Hematopoietic multipotent progenitor cell treated with erythropoietin and hydrocortisone succinate and interleukin-3 and kit ligand, for 15 days (in vitro differentiated cells): ENCODE measurements at places on chromosomes 13 and 19.
A peak's percentile ranks its signal among the peaks of the same experiment; 100 is the strongest.

- no peak for DNase-seq
These were observed 4.1 kb downstream of the PRAM1 start for GRCh38 chr19:8498295-8498694.

DNA sequence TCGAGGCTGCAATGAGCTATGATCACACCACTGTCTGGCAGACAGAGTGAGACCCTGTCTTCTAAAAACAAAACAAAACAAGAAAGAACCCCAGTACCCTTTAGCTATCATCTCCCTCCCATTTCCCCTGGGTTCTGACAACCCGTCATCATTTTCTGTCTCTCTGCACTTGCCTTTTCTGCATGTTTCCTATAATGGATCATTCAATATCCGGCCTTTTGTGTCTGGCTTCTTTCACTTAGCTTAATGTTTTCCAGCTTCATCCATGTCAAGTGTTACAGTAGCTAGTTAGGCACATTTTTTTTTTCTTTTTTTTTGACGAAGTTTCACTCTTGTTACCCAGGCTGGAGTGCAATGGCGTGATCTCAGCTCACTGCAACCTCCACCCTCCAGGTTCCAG lies 16.5 kb downstream of the AP2S1 start:
- DNase-seq, result no peak

GRCh38 chr19:32397671-32398101 lies 7.9 kb upstream of the DPY19L3 start:
- DNase-seq, result no peak

GRCh38 chr19:51020988-51021651 lies 1.6 kb upstream of the KLK10 start:
- DNase-seq, result peak; percentile 5

DNA sequence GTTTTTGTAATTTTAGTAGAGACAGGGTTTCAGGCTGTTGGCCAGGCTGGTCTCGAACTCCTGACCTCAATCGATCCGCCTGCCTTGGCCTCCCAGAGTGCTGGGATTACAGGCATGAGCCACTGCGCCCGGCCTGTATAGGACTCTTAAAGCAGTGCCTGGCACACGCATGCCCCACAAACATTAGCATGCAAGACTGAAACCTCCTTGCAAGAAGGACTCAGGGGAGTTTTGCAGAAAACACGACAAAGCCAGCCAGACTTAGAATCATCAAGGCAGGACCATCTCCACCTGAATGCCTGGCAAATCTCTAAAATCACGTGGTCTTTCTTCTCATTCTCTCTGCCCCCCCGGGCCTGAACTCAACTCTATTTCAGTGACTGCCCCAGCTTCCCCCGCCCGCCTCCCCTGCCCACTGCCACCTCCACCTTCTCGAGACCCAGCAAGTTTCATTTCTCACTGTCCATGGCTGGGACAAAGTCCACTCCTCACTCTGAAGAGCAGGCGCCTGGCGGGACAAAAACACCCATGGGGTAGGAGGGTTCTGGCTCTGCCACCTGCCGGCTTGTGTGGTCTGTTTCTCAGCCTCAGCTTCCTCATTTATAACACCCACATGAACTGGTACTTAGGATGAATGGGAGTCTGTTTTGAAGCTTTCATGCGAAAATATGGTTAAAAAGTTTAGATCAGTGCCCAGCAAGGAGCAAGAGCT lies 2.4 kb downstream of the TICAM1 start:
- DNase-seq, result no peak

DNA sequence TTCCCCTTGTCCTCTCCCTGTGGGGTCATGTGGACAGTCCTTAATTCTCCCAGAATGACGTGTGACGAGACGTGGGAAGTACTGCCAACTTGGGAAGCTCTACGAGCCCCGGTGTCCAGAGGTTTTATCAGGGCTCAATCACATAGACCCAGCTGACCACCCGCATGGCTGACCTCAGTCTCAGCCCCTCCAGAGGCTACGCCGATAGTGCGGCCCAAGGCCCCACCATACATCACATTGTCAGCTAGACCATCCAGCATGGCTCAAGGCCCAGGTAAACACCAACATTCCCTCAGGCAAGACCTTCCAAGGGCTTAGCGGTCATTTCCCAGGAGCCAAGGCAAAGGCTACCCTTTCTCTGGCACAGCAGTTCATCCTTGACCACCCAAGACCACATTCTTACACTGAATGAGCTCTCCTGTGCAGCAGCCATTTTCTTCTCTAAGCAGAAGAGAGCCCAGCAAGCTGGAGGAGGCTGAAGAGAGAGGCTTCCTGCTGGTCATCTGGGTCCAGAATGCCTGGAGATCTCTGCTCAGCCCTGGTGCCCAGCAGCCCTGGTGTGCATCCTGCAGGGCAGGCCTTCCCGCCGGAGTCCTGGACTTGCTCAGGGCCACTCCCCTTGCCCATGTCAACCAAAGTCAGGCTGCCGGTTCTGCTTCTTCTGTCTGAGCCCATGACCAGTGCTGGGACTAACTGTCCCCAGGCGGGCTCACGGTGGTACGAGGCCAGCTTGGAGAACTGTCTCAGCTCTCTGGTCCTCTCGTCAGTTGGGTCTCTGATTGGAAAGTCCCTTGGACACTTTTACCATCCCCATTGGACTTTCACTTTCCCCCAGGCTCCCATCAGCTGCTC lies 7.9 kb upstream of the F10 start:
- no peak for DNase-seq

GRCh38 chr13:99014522-99014921 lies 36.7 kb upstream of the DOCK9 start:
- peak; percentile 17 for DNase-seq

DNA sequence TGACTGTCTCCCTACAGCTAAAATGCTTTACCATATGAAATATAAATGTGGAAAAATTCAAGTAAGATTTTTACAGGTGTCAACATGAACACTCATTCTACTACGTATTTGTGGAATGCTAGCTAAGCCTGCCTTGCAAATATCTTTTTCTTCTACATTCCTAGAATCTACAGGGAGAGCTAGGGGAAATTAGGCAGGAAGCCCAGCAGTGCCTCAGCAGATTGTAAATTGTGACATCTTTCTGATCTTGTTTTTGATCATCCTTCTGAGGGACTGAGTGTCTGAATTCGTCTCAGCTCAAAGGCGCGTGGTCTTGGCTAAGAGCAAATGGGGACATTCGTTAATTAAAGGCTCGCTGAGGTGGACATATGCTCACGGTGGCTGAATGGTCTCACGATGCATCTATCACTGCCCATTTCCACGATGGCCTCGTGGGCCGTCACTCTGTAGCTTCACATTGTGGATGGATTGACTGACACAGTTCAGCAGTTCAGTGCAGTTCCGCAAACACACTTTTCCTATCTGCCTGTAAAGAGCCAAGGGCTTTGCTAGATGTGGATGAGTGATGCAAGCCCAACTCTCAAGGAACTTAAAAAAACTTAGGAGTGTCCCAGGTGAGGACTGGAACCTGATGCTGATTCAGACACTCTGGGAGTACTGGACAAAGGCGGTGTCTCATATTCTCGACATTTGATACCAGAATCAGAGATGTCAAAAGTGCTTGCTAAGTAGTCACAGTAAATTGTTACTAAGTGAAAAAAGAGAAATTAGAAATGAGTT lies 562.5 kb downstream of the EFNB2 start:
- no peak for DNase-seq

DNA sequence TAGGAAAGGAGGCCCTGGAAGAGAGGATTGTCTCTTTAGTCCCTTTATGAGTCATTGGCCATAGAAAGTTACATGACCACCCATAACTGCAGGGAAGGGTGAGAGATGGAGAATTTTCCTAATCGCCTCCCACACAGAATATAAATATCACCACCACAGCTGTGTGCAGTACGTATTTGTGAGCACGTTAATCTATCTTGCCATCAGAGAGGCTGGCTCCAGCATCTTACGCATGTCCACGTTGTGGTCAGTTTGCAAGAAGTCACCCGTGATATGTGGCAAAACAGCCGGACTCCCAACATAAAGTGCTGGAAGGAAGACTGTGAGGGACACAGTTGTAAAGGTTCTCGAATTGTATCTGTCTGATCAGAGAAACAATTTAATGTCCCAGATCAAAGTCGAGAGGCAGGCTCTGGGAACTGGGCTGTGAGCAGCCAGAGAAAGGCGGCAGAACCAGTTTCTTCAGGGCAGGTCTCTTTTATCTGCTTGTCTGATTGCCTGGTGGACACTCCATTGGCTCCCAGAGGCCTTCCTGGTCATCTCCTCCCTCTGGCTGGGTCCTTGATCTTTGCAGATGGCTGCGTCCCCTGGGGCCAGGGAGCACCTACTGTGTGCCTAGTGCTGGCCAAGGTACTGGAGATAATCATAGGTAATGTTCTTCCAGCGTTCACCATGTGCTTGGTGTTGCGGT lies 74.9 kb downstream of the SIPA1L3 start:
- DNase-seq, result no peak
